Naive B cell (primary cell): ENCODE measurements at places on chromosomes 16 and 17.

- DNase-seq: peak; percentile 18
- no peaks in the 10 kb centered on the region for H3K27me3 ChIP-seq
- H3K4me1 ChIP-seq: peaks cover 16% of the 10 kb centered on the region
- H3K36me3 ChIP-seq: peaks cover 30% of the 10 kb centered on the region
- no peak overlapping the region for H3K4me3 ChIP-seq
These were observed 5.6 kb downstream of the ALOX12 start for GRCh38 chr17:7001318-7001961.

DNA sequence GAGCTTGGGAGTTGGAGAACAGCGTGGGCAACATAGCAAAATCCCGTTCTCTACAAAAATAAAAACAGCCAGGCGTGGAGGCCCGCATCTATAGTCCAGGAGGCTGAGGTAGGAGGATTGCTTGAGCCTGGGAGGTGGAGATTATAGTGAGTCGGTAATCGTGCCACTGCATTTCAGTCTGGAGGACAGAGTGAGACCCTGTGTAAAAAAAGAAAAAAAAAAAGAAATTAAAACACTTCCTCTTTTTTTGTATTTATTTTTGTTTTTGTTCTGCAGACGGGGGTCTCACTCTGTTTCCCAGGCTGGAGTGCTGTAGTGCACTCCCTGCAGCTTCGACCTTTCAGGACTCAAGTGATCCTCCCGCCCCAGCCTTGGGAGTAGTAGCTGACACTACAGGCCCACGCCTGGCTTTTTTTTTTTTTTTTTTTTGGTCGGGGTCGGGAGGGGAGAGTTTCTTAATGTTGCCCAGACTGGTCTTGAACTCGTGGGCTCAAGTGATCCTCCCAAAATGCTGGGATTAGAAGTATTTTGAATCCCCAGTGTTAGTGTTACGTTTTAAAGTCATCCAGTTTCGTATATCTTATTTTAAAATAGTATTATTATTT lies 1.5 kb downstream of the IST1 start:
- no peaks in the 10 kb centered on the region for H3K27me3 ChIP-seq
- H3K4me1 ChIP-seq: peaks cover 29% of the 10 kb centered on the region
- DNase-seq: no peak
- no peaks in the 10 kb centered on the region for H3K36me3 ChIP-seq
- peak overlapping the region; percentile 84 for H3K27ac ChIP-seq
- peak overlapping the region; percentile 86 for H3K4me3 ChIP-seq

GRCh38 chr16:64522548-64522947 lies 599.3 kb downstream of the CDH11 start:
- no peak for DNase-seq
- no peaks in the 10 kb centered on the region for H3K27me3 ChIP-seq
- H3K36me3 ChIP-seq: no peaks in the 10 kb centered on the region
- no peak overlapping the region for H3K4me3 ChIP-seq
- H3K27ac ChIP-seq: no peak overlapping the region

- H3K27me3 ChIP-seq: no peaks in the 10 kb centered on the region
- peak overlapping the region; percentile 95 for H3K4me3 ChIP-seq
- no peak overlapping the region for H3K27ac ChIP-seq
- no peaks in the 10 kb centered on the region for H3K36me3 ChIP-seq
- no peak for DNase-seq
- H3K4me1 ChIP-seq: peaks cover 12% of the 10 kb centered on the region
These were observed 154.7 kb downstream of the C16orf78 start for GRCh38 chr16:49528060-49528865.

DNA sequence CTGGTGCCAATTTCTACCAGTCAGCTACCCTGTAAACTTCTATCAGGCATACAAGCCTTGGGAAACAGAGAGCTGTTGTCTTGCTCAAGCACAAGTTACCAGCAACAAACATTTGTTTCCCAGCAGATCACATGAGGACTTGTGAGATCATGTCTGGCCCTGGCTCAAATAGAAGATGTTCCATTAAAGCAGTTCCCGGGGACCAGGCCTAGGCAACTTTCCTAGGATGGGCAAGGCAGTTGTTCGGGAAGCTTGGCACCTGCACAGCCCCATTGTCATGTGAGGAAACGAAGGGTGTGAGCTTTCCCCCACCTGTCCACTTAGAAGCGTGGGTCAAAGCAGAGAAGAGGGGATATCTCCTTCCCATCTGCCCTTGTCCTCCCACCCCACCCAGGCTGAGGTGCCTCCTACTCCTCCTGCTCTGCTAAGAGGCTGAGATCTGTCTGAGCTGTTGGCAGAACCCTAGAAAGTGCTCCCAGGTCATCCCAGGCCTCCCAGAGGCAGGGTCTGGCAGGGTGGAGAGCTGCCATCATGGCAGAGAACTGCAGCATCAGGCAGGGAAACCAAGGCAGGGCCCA lies 11.2 kb upstream of the SLC47A2 start:
- H3K27me3 ChIP-seq: peaks cover 5% of the 10 kb centered on the region
- H3K27ac ChIP-seq: no peak overlapping the region
- no peak for DNase-seq
- H3K36me3 ChIP-seq: no peaks in the 10 kb centered on the region
